Inflammatory macrophage (primary cell): ENCODE measurements at places on chromosomes 16 and 17.
A peak's percentile ranks its signal among the peaks of the same experiment; 100 is the strongest.

DNA sequence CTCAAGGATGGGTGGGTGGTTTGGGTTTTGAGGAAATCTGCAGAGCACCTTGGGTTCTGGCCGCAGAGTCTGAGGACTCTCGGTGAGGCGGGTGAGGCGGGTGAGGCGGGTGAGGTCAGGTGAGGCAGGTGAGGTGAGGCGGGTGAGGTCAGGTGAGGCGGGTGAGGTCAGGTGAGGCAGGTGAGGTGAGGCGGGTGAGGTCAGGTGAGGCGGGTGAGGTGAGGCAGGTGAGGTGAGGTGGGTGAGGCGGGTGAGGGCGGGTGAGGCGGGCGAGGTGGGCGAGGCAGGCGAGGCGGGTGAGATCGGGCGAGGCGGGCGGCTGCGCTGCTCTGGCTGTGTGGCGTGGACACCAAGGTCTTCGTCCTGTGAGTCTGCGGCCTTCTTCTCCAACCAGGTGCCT, 24.1 kb upstream of the RPL13 start:
- DNase-seq = no peak

DNA sequence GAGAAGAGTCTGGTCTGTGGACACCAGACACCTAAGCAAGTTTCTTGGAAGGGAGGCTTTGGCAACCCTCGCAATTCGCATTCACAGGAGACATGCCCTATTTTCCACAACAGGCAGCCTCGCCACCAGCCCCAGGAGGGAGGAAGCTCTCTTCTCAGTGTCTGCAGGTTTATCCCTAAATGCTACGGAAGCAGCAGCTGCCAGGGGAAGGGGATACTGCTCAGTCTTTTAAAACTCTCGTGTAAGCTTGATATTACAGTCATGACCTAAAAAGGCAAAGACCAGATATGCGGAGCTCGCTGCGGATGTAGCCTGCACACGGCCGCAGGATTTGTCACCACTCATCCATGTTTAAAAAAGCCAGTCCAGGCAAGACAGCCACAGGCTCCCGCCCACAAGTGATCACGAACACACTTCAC, 159.2 kb upstream of the RPH3AL start:
- no peak for DNase-seq

- DNase-seq = peak; percentile 4
Measured at GRCh38 chr17:80374732-80375585, 40.0 kb upstream of the ENDOV start.

DNA sequence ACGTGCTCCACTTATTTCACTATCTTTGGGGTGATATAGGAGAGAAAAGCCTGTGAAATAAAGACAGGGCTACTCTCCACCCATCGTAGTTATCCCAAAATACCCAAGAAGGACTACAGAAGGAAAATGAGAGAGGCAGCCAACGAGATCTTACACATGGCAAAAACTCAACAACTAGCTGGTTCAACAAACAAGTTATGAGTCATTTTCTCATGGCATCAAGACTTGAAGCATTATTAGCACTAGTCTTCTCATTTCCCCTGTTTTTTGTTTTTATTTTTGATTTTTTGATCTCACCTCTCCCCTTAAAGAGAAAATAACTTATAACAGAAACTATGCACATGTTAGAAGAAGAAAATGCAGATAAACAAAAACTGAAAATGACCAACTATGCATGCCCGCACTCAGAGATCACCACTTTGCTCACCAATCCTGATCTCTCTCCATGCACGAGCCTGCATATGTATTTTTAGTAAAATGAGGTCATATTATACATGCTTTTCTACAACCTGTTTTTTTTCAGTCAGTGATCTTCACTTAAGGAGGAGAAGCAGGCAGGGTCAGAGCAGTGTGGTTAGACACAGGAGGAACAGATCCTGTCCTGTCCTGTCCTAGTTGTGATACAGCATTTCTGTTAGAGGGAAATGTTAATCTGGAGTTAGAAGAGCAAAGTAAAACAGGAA, 22.8 kb downstream of the FAM117A start:
- DNase-seq = peak; percentile 52
